ENCODE measurements at places on chromosomes 7 and 10.

GRCh38 chr7:33996899-33997298 is 91.6 kb downstream of the BMPER start:
- no peak for DNase-seq

DNA sequence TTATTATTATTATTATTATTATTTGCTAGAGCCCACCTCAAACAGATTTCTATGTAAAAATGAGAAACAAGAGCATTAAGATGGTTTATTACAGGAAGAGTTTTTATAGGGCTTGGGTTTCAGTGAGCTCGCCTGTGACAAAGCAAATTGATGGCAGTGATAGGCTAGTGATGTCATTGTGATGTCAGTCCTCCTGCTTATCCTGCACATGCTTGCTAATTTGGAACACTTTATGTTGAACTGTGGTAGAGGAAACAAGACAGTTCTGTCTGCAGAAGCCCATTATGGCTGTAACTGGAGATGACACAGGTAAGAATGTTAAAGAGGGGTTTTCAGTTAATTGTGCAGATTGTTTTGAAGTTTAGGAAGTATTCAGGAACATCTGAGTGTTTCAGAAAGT is 68.3 kb downstream of the CREM start:
- DNase-seq, result peak; percentile 35

DNA sequence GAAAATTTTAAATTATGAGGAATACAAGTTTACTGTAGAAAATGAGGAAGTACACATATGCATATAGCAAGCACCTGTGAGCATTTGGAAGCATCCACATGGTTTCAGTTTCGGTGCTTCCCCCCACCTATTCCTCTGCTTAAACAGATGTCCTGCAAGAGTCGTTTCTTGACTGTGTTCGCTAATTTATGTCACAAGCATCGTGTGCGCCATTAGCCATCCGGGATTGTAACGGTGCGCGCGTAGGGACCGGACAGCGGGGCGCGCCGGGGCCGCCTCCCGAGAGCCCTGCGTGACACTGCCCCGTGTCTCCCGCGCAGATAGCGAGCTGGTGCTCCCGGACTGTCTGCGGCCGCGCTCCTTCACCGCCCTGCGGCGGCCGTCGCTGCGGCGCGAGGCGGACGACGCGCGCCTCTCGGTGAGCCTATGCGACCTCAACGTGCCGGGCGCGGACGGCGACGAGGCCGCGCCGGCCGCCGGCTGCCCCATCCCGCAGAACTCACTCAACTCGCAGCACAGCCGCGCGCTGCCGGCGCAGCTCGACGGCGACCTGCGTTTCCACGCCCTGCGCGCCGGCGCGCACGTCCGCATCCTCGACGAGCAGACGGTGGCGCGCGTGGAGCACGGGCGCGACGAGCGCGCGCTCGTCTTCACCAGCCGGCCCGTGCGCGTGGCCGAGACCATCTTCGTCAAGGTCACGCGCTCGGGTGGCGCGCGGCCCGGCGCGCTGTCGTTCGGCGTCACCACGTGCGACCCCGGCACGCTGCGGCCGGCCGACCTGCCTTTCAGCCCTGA is 90.9 kb downstream of the NEURL1 start:
- peak; percentile 57 for DNase-seq

GRCh38 chr7:135929722-135930141 is 47.4 kb downstream of the MTPN start:
- DNase-seq, result no peak

GRCh38 chr10:43109671-43110249 is 28.5 kb upstream of the CSGALNACT2 start:
- no peak for DNase-seq

DNA sequence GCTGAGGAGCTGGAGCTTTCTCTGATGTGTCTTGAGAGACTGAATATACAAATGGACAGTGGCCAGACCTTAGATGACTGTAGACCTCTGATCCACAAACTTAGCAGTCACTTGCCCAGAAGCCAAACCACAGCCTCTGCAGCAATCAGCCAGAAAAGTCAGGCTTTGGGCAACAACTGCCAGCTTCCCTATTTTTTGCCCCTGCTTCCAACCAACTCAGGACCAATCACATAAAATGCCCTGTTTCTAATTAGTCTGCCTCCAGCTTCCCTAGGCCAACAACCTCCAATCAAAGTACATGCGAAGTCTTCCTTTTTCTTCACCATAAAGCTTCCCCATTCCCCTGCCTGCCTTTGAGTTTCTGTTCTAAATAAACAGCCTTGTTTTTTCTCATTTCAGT is 37.8 kb upstream of the CACUL1 start:
- no peak for DNase-seq

DNA sequence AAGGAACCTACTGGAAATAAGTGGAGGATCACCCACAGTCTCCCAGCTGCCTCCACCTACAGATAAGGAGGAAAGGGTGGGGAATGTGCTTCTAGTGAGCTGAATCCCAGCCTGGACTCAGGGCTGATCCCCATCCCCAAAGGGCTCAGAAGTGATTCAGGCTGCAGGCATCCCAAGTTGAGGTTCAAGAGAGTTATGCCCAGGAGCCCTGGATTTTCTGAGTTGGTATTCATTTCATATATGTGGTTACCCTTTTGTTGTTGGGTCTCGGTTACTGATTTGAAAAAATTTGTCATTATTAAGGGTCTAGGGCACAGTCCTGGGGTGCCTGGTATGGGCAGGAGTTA is 30.0 kb upstream of the SRGN start:
- no peak for DNase-seq

DNA sequence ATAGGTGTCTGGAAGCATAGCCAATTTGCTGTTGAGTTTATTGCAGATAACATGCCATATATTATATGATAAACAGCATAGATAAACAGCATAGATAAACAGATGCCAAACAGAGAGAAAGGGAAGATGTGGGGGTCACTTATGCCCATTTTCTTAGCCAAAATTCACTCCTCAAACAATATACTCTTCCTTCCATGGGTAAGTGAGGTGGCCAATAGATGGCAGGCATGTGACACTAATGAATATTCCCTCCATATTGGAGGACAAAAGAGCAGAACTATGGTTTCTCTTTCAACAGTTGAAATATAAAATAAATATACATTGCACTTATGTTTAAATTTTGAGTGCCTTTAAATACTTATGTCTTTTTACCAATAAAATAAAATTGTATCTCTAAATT is 1212.8 kb downstream of the REEP3 start:
- DNase-seq, result no peak

- DNase-seq, result peak; percentile 29
Measured at GRCh38 chr10:132306864-132307751, 642 bp downstream of the STK32C start.
